ENCODE measurements at places on chromosomes 6 and 20.

DNA sequence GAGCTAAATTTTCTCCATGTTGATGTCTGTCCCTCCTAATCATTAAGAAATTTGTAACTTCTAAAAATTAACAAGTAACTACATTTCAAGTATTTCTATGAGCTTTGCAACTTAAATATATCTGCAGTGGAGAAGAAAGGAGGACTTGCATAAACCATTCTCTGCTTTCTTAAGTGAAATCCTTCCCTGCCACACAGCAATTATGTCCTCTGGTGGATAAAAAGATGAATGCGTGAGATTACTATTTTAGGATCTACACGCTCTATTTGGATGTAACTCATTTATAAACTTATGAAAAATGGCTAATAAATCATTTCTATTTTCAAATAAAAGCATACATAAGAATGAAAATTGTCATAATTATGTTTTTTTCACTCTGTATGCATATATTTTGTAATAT, 338.0 kb upstream of the PTCHD4 start:
- no peak for DNase-seq

DNA sequence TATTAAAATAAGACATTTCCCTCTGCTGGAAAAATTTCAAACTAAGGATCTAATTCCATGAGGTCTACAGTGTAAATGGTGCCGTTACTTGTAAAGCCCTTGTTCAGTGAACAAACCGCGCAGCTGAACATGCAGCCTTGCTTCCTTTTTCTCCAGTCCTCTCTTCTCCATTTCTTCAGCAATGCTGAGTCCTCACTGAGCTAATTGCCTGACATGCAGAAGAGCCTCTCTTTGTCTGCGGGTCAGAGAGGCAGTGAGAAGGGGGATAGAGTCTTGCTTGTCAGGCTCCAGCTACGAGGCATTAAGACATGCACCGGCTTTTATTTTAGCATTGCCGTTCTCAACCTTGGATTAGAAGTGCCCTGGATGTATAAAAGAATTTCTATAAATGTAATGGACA, 25.7 kb downstream of the ZDHHC14 start:
- no peak for DNase-seq

DNA sequence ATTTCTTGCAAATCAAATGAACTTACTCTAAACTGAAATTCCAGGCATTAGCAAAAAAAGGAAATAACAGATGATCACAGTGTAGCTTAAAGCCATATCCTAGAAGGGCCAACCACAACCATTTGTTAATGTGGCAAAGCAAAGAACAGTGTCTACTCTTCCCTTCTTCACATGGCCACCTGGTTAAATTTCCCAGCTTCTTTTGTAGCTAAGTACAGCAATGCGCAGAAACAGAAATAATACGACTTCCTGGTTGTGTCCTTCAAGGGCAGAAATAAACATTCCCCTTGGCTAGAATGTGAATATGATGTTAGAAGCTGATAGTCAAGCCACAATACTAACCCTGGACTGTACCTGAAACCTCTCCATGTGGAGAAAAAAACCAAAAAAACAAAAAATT, 9.6 kb downstream of the SNX3 start:
- no peak for DNase-seq

GRCh38 chr6:49549691-49550491, 577 bp upstream of the C6orf141 start:
- no peak for DNase-seq

GRCh38 chr6:157069585-157069984, 253.7 kb downstream of the TMEM242 start:
- no peak for DNase-seq

All from Karpas-422 (cell line).